ENCODE measurements at places on chromosomes 16 and 17.

DNA sequence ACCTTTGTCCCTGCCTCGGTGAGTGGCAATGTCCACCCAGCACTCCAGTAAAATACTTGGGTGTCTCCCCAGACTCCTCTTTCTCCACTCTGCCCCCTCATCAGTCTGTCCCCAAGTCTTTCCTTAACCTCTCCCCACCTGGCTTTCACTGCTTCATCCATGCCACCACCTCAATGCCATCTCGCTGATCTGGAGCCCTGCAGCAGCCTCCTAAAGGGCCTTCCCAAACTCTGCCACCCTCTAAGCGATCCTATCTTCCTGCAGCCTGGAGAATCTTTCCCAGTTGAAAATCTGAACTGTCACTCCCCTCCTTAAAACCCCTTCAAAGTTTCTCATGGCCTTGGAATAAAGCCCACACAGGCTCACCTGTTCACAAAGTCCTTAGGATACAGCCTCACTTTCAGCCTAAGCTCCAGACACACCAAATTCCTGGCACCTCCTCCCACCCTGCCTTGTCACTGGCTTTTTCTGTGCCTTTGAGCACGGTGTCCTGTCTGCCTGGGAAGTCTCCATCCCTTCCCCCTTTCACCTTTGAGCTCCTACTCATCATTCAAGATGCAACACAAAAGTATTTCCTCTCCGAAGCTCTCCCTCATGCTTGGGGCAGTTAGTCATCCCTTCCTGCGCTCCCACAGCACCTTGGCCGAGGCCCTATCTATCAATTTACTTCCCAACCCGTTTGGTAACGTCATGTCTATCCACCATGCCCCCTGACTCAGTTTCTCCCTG, 2.8 kb downstream of the WNK4 start:
- DNase-seq: peak; percentile 80

DNA sequence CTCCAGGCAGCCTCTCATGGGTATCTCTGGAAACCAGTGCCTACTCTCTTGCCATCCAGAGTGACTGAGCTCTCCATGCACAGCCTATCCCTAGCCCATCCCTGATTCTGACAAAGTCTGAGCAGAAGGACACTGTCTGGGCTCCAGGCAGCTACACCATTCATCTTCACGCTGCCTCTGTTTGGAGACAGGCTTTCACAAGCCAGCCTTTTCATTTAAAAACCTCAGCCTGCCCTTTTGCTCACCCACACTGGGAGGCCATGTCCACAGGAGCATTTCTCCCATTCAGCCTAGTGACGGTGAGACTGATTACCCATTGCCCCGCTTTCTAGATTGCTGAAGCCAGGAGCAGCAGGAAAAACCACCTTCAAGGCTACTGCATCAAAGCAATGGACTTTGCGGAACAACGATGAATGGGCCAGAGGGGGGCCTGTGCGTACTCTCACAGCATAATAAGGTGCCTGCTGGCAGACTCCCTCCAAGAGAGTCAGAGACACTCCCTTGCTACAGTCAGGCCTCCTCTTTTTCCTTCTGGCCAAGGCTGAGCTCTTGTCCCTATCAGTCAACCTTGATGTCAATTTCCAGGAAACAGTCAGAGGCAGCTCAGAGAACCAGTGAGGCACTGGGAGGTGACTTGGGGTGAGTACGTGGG, 24.7 kb upstream of the CDH13 start:
- no peak for DNase-seq

DNA sequence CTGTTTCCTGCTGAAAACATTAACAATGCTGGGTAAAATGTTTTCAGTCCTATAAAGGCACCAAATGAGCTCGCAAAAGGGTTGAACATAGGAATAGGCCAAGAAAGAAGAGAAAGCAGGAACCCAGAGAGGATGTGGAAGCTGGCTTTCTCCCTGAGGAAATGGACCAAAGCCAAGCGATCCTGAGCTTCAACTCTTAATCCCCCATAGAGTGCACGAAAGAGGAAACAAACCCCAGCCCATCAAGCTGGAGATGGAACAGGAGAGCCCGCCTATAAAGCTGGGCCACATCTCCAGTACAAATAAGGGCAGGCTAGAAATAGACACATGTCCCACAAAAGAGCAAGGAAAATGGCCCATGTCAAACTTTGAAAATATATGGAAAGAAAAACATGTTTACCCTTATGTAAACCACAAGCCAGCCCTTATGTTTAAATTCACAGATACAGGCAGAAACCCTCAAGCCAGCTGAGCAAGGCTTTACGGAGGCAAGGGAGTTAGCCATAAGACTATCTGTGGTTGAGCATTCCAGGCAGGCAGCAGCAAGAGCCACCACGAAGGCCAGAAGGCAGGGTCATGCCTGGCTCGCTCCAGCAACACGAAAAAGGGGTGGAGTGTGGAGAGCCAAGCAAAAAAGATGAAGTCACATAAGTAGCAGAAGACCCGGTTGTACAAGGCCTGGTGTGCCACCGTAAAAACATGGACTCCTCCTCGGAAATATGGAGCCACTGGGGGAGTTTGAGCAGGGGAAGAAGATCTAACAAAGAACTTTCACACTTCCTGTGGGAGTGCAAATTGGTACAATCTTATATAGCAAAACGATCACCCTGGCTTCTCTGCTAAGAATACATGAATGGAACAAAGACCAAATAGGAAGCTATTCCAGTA, 27.8 kb downstream of the COPRS start:
- DNase-seq: no peak

DNA sequence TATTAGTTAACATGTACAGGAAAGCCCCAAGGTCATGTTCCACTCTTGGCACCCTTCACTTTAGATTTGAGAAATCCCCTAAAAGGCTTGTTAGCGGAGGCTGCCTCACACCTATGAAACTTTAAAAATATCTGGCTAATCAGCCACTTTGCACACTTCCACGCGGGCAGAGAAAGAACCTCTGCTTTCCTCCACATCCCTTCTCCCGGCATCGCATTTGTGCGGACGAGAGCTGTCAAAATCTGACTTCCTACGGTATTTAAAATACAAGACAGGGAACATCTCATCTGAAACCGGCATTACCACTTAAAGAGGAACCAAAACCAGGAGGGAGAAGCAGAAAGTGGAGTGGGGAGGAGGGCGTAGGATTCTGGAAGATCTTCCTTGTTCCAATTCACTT, 422.3 kb downstream of the TMEM114 start:
- DNase-seq: no peak

- DNase-seq: no peak
Measured at GRCh38 chr16:28882551-28883160, 4.4 kb downstream of the ATP2A1 start.

- no peak for DNase-seq
Measured at GRCh38 chr17:45709728-45710288, 74.3 kb upstream of the CRHR1 start.

DNA sequence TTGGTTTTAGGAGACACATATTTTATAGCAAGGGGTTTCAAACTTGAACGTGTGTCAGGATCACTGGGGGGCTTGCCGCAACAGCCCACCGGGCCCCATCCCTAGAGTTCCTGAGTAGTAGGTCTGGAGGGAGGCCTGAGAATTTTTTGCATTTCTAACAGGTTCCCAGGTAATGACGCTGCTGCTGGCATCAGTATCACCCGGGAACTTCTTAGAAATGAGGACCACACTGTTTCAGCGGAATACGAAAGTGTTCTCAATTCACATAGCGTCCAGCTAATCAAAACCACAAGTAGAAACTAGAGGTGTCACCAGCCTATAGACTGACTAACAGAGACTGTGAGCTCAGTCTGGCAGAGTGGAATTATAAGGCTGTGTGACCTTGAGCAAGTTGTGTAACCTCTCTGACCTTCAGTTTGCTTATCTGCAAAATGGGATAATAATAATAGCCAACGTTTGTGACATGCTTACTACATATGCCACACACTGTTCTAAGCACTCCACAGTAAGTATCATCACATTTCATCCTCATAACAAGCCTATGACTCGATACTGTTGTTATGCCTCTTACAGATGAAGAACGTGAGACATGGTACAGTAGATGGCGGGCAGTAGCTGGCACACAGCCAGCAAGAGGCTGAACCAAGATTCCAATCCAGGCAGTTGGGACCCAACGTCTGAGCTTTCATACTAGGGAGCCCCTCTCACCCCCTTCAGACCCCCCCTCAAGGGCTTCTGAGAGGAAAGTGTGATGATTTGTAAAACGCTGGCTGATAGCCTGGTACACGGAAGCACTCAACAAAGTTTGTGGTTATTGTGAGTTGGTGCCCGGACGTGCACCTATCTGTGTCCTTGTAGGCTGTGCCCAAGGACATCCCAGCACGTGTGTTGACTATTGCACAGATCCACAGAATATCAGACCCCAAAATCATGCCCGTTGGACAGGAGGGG, 4.6 kb upstream of the ICAM2 start:
- no peak for DNase-seq

DNA sequence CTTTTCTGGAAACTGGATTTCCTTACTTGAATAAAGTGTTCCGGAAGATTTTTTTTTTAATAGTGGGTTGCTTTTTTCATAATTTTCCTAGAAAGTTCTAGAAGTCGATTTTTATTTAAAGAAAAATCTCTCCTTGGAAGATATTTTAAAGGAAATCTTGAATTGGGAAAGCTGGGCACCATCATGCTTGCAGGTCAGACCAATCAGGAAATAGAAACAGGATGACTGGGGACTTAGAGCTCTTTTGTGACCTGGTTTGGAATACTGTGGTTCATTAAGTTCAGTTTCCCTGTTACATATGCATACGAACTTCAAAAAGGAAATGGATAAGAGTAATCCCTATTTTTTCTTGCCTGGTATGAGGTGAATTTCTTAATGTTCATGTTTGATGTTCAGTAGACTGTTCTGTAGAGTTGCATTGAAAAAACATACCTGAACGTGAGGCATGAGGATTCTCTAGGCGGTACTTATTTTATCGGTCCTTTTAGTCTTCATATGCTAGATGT, 1.2 kb downstream of the NFATC3 start:
- DNase-seq: peak; percentile 71

- DNase-seq: peak; percentile 36
Measured at GRCh38 chr16:81505011-81505661, 60.5 kb downstream of the CMIP start.

GRCh38 chr16:51035110-51035498, 116.0 kb downstream of the SALL1 start:
- no peak for DNase-seq

GRCh38 chr16:77143364-77143763, 47.6 kb upstream of the MON1B start:
- DNase-seq: no peak

- no peak for DNase-seq
Measured at GRCh38 chr17:4636474-4637100, 4.9 kb downstream of the ALOX15 start.

DNA sequence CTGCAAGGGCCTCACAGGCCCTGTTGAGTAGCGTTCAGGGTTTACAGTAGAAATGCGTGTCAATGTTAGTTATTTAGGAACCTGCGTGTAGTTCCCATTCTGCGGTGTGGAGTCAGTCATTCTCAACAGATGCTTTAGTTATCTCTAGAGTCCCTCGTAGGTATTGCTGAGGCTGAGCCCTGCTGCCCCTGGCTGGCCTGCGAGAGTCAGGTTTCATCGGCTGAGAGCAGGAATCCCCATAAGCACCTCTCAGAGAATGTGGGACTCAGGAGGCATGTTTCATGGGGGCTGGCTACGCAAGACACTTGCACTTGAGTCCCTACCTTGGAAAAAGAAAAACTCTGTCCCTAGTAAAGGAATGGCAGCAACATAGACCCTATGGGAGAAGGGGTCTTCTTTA, 347.5 kb upstream of the ASIC2 start:
- DNase-seq: no peak

DNA sequence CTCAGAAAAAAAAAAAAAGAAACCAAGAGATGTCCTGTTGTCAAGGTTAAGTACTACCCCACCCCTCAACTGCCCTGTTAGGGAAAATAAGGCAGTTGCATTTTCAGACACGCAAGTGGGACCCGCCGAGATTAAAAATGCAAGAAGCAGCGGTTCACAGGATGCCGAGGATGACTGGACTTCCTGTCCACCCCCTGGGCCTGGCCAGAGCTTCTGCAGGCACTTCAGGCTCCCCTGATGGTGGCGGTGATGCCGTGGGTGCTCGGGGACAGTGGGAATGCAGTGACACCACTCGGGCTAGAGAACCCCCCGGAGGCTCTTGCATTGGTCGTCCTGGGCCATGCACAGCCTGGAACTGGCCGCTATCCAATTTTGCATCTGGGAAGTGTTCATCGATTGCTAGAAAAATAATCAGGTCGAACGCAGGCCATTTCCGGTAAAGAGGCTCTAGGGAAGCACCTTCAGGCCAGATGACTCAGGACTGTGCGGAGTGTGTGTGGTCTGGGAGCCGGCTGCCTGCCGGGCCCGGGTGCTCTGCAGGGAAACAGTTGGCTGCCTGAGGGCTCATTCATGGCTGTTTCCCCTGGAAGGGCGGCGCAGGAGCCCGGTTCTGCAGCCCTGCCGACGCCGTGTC, 13.4 kb upstream of the CRISPLD2 start:
- DNase-seq: peak; percentile 66

DNA sequence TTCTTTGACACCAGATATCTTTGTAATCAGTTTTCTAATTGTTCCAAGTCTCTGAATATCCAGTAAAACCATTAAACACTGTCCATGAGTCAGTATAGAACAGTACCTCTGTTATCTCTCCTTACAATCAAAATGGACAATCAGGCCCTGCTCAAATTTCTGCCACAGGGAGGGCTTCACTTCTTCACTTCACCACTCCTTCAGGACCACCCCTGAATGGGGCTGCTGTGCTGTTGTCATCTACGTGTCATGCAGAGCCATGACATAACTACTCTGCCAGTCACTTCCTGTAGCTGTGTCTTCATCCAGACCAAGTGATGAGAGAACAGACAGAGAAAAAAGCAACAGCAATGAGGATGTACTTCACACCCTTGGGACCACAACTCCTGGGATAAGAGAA, 116.9 kb downstream of the TANC2 start:
- DNase-seq: no peak

DNA sequence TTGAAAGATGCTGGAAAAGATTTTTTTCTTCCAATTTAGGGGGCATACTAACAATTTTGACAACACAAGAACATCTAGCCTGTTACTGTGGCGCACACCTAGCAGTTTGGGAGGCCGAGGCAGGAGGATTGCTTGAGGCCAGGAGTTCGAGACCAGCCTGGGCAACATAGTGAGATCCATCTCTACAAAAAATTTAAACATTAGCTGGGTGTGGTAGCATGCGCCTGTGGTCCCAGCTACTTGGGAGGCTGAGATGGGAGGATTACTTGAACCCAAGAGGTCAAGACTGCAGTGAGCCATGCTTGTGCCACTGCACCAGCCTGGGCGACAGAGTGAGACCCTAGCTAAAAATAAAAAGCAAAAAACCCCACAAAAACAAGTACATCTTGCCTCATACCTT, 168.8 kb downstream of the TANC2 start:
- DNase-seq: no peak

- DNase-seq: peak; percentile 11
Measured at GRCh38 chr17:20896153-20896649, 146.6 kb downstream of the USP22 start.

- no peak for DNase-seq
Measured at GRCh38 chr17:11049539-11049938, 191.5 kb upstream of the SHISA6 start.

- DNase-seq: peak; percentile 54
Measured at GRCh38 chr16:66948134-66948836, 12.8 kb upstream of the CES3 start.

- DNase-seq: peak; percentile 33
Measured at GRCh38 chr16:87702325-87702811, 63.4 kb downstream of the KLHDC4 start.

Measured in ACHN (cell line).